Activated CD4-positive, alpha-beta memory T cell treated with anti-CD3 and anti-CD28 coated beads for 36 hours (primary cell): ENCODE measurements at places on chromosomes 13 and 19. TPM values are rescaled to one million over a fixed set of nuclear protein-coding genes. Genes with fewer than 3 reads are reported as not detected.

The KASH5 gene
- total RNA-seq, result 2.3 TPM

The ZSCAN4 gene
- not detected for total RNA-seq

The ZNF610 gene
- 2.1 TPM for total RNA-seq

The CCL25 gene
- not detected for total RNA-seq

The CRLF1 gene
- total RNA-seq, result not detected

The CFD gene
- 0.63 TPM for total RNA-seq

The ERICH6B gene
- total RNA-seq, result not detected

The ZNF71 gene
- total RNA-seq, result 3.1 TPM

The ZNF606 gene
- total RNA-seq, result 5.1 TPM

The ZNF433 gene
- total RNA-seq, result 0.33 TPM

DNA sequence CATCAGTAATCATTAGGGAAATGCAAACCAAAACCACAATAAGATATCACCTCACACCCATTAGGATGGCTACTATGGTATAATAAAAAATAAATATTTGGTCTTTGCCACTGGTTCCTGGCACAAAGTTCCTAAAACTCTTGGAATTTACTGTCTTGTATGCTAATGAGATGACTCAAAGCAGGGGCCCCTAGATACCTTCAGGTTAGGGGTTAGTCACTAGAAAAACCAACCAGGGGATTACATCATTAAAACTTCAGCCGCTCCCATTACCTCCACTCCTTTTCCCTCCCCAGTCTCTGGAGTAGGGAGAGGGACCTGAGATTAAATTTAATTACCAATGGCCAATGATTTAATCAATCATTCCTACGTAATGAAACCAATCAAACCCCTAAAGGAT is 49.6 kb downstream of the THSD1 start:
- no peak overlapping the region for H3K4me3 ChIP-seq
- no peak overlapping the region for H3K27ac ChIP-seq
- H3K27me3 ChIP-seq, result peaks cover 6% of the 10 kb centered on the region
- H3K36me3 ChIP-seq, result no peaks in the 10 kb centered on the region
- DNase-seq, result no peak
- no peaks in the 10 kb centered on the region for H3K4me1 ChIP-seq

GRCh38 chr19:38676023-38676877 is 28.8 kb downstream of the ACTN4 start:
- no peaks in the 10 kb centered on the region for H3K27me3 ChIP-seq
- H3K27ac ChIP-seq, result no peak overlapping the region
- peaks cover 3% of the 10 kb centered on the region for H3K36me3 ChIP-seq

- H3K27ac ChIP-seq, result no peak overlapping the region
- DNase-seq, result no peak
- H3K27me3 ChIP-seq, result no peaks in the 10 kb centered on the region
- peaks cover 27% of the 10 kb centered on the region for H3K4me1 ChIP-seq
Measured at GRCh38 chr13:60431108-60431700, 34.2 kb downstream of the TDRD3 start.

- H3K27ac ChIP-seq, result no peak overlapping the region
- no peaks in the 10 kb centered on the region for H3K36me3 ChIP-seq
- no peak for DNase-seq
- H3K4me1 ChIP-seq, result peaks cover 2% of the 10 kb centered on the region
Measured at GRCh38 chr13:76853481-76853880, 32.7 kb downstream of the KCTD12 start.

GRCh38 chr19:22595918-22596341 is 38.2 kb upstream of the ZNF492 start:
- H3K27ac ChIP-seq, result no peak overlapping the region
- H3K4me3 ChIP-seq, result no peak overlapping the region
- no peaks in the 10 kb centered on the region for H3K4me1 ChIP-seq
- peaks cover 8% of the 10 kb centered on the region for H3K27me3 ChIP-seq
- no peak for DNase-seq

DNA sequence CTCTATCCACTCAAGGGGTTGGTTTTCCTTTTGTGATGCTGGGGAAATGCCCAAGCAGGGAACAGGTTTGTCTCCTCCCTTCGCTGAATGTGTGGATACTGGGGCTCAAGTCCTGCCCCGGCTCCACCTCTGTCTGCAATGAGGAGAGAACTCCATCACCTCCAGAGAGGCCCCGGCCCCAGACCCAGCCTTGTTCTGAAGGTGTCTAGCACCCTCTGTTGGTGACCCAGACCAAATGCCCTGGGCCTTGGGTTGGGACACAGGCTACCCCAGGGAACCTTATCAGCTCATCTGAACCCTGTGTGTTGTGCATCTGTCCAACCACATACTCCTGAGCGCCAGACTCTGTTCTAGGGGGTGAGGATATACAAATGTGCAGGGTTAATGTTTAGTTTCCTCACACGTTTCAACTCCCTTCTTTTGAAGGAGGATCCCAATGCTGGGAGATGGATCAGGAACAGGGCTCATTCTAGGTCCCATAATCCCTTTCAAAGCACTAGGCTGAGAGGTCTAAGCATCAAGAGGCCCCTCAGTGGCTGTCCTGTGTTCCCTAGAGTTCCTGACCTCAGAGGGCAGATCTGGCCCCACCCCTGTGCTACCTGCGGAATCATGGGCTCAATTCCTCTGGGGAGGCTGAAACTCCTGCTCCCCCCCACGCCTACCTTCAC is 112.5 kb upstream of the SLC7A1 start:
- DNase-seq, result peak; percentile 63
- H3K36me3 ChIP-seq, result no peaks in the 10 kb centered on the region
- H3K27ac ChIP-seq, result no peak overlapping the region

- H3K27ac ChIP-seq, result no peak overlapping the region
- H3K27me3 ChIP-seq, result peaks cover 2% of the 10 kb centered on the region
- no peak for DNase-seq
- no peaks in the 10 kb centered on the region for H3K4me1 ChIP-seq
Measured at GRCh38 chr13:80655778-80656511, 315.0 kb upstream of the SPRY2 start.

DNA sequence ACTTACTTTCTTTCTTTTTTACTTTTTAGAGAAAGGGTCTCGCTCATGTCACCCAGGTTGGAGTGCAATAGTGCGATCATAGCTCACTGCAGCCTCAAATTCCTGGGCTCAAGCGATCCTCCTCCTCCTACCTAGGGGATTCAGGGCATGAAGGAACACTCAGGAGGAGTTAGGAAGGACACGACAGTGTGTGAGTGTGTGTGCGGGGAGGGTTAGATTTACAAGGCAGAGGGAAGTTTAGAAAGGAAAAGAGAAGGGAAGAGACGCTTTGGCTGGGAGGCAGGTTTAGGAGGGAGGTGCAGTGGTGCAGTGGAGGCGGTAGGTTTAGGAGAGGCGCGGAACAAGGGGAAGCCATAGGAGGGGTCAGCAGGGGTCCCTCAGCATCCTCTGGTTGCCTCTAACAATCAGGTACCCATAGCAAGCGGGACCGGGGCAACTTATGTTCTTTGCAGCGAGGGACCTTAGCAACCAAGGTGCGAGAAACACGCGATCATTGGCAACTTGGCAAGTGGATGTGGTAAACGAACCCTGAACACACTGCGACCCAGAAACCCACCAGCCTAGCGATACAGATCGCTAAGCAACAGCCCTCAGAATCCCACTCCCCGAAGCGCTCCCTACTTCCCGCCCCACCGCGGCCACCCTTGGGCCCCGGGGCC is 501 bp downstream of the SIRT2 start:
- peaks cover 6% of the 10 kb centered on the region for H3K36me3 ChIP-seq
- H3K4me1 ChIP-seq, result peaks cover 30% of the 10 kb centered on the region
- no peak for DNase-seq
- H3K27ac ChIP-seq, result peak overlapping the region; percentile 87
- peak overlapping the region; percentile 95 for H3K4me3 ChIP-seq
- H3K27me3 ChIP-seq, result no peaks in the 10 kb centered on the region

GRCh38 chr13:97015661-97016350 is 21.5 kb upstream of the OXGR1 start:
- peaks cover 21% of the 10 kb centered on the region for H3K27me3 ChIP-seq
- no peaks in the 10 kb centered on the region for H3K36me3 ChIP-seq
- no peak overlapping the region for H3K4me3 ChIP-seq
- no peak for DNase-seq

DNA sequence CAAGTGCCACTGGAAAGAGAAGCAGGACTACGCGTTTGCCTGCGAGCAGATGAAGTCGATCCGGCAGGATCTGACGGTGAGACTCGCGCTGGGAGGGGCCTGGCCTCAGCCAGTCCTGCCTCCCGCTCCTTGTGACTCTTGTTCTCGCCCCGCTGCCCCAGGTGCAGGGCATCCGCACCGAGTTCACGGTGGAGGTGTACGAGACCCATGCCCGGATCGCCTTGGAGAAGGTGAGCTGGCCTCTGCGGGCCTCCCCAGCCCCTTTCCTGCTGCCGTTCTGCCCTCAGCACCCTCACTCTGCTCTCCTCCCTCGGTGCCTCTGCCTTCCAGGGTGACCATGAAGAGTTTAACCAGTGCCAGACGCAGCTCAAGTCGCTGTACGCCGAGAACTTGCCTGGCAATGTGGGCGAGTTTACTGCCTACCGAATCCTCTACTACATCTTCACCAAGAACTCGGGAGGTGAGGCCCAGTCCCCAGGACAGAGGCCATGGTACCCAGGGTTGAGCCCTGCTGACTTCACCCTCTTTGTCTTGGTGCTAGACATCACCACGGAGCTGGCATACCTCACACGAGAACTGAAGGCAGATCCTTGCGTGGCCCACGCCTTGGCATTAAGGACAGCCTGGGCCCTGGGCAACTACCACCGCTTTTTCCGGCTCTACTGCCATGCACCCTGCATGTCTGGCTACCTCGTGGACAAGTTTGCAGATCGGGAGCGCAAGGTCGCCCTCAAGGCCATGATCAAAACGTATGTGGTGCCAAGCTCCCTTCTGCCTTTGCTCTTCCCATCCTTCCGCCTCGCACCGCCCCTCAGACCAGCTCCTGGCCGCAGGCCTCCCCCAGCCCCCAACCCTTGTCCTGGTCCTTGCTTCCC is 5.6 kb downstream of the LENG9 start:
- no peak overlapping the region for H3K4me3 ChIP-seq
- H3K27me3 ChIP-seq, result no peaks in the 10 kb centered on the region
- DNase-seq, result no peak
- H3K4me1 ChIP-seq, result peaks cover 29% of the 10 kb centered on the region
- H3K27ac ChIP-seq, result no peak overlapping the region

DNA sequence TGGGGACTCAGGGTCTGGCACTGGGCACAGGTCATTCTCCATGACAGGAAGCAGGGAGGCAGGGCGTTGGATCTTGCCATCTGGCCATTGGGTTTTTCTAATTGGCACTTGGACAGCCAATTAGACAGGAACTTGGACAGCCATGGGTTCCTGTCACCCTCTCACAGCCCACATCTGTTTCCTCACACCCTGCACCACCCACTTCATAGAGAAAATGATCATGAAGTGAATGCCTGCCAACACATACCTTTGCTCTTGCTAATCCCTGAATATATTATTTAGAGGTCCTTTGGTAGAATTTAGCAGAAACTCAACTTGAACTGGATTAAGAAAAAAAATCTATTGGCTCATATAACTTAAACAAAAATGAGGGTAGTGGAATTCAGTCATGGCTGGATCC is 4.9 kb upstream of the OLFM2 start:
- no peak overlapping the region for H3K4me3 ChIP-seq
- H3K27ac ChIP-seq, result no peak overlapping the region
- H3K27me3 ChIP-seq, result peaks cover 38% of the 10 kb centered on the region
- peaks cover 2% of the 10 kb centered on the region for H3K36me3 ChIP-seq
- H3K4me1 ChIP-seq, result peaks cover 10% of the 10 kb centered on the region

DNA sequence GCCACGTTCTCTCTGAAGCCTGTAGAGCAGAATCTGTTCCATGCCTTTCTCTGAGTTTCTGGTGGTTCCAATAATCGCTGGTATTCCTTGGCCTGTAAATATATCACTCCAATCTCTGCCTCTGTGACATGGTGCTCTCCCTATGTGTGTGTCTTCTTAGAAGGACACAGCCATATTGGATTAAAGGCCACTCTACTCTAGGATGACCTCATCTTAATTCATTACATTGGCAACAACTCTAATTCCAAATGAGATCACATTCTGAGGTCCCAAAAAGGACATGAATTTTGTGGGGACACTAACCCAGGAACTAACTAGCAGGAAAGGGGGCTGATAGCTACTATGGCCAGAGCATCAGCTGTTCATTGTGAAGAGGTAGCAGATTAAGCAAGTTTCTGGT is 110.7 kb downstream of the KLF12 start:
- DNase-seq, result no peak
- no peak overlapping the region for H3K27ac ChIP-seq
- H3K4me1 ChIP-seq, result peaks cover 68% of the 10 kb centered on the region

DNA sequence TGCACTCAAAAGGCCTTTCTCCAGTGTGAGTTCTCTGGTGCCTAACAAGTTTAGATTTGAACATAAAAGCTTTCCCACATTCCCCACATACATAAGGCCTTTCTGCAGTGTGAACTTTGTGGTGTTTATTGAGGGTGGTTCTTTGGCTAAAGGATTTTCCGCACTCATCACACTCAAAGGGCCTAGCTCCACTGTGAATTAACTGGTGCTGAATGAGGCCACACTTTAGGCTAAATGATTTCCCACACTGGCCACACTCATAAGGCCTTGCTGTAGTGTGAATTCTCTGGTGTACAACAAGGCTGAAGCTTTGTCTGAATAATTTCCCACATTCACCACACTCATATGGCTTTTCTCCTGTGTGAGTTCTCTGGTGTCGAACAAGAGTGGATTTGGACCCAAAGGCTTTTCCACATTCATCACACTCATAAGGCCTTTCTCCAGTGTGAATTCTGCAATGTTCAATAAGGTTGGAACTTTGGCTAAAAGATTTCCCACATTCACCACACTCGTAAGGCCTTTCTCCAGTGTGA is 6.2 kb downstream of the ZNF416 start:
- H3K4me1 ChIP-seq, result peaks cover 3% of the 10 kb centered on the region
- no peak overlapping the region for H3K27ac ChIP-seq
- no peak for DNase-seq

DNA sequence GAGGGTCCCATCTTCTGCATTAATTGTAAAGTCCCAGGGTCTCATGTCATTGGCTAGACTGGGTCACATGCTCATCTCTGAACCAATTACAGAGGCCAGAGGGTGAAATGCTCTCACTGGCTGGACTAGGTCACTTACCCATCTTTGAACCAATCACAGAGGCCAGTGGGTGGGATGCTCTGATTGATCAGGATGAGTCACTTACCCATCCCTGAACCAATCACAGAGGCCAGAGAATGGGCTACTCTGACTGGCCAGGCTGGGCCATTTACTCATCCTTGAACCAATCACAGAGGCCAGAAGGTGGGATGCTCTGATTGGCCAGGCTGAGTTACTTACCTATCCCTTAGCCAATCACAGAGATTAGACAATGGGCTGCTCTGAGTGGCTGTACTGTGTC is 5.3 kb downstream of the MISP start:
- no peak overlapping the region for H3K27ac ChIP-seq
- H3K4me3 ChIP-seq, result no peak overlapping the region
- no peaks in the 10 kb centered on the region for H3K27me3 ChIP-seq

- H3K27ac ChIP-seq, result no peak overlapping the region
- peaks cover 13% of the 10 kb centered on the region for H3K27me3 ChIP-seq
- H3K4me3 ChIP-seq, result peak overlapping the region; percentile 1
- no peaks in the 10 kb centered on the region for H3K36me3 ChIP-seq
Measured at GRCh38 chr19:35436477-35437405, 11.3 kb upstream of the FFAR2 start.

GRCh38 chr13:28047757-28048388 is 52.5 kb downstream of the FLT3 start:
- H3K27ac ChIP-seq, result no peak overlapping the region
- peaks cover 20% of the 10 kb centered on the region for H3K4me1 ChIP-seq
- DNase-seq, result no peak
- no peaks in the 10 kb centered on the region for H3K36me3 ChIP-seq
- peaks cover 2% of the 10 kb centered on the region for H3K27me3 ChIP-seq

- H3K27me3 ChIP-seq, result no peaks in the 10 kb centered on the region
- peaks cover 15% of the 10 kb centered on the region for H3K36me3 ChIP-seq
- no peaks in the 10 kb centered on the region for H3K4me1 ChIP-seq
- no peak overlapping the region for H3K27ac ChIP-seq
Measured at GRCh38 chr19:3658004-3658869, 31.6 kb upstream of the CACTIN start.
